ENCODE measurements at places on chromosomes 3 and 15. TPM values are rescaled to one million over a fixed set of nuclear protein-coding genes. Genes with fewer than 3 reads are reported as not detected.

The PCOLCE2 gene
- total RNA-seq = not detected

DNA sequence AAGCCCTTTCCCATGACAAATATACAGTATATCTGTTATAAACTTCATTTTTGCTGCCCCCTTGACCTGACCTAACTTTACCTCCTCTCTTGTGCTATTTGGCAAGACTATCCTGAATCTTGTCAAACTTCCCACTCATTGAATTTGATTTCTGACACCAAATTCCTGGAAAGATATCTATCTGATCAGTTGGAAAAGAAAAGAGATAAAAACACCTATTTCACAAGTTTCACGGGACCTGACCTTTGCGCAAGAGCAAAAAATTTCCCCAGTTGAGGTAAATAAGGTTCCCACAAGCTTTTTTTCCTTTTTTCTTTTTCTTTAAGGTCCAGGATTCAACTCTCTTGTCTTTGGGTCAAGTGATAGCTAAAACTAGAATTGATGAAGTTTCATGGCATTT, 189.2 kb upstream of the LPP start:
- peaks cover 2% of the 10 kb centered on the region for H3K4me1 ChIP-seq
- H3K27me3 ChIP-seq = peaks cover 41% of the 10 kb centered on the region
- DNase-seq = no peak
- no peak overlapping the region for H3K27ac ChIP-seq
- H3K36me3 ChIP-seq = no peaks in the 10 kb centered on the region

DNA sequence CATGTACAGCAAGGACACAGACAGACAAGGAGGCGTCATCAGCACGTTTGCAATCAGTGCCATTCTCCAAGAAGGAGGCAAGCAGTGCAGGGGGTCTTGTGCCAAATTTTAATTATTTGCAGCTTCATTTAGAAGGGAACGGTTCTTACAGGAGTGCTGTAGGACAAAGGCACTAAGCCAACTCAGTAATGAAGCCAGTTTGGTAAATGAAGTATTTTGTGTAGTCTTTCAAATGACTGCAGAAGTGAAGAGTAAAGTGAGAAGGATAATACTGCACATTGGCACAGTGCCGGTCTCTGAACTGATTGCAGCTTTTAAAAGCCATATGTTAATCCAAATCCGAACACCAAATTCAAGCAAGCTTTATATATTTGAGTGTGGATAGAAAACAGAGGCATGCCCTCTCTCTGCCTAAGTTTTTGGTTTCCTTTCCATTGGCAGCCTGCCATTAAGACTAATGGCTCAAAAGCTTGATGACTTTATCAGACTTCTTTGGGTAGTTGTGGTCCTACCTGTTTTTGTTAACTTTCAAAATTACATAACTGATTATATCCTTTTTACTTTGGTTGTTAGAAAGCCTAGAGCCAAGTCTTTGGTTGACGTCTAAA, 101.3 kb downstream of the SENP2 start:
- H3K4me3 ChIP-seq = no peak overlapping the region

- H3K27ac ChIP-seq = no peak overlapping the region
- no peaks in the 10 kb centered on the region for H3K27me3 ChIP-seq
- H3K4me3 ChIP-seq = no peak overlapping the region
- no peak for DNase-seq
These were observed 208.7 kb upstream of the ROBO1 start for GRCh38 chr3:79976466-79976865.

DNA sequence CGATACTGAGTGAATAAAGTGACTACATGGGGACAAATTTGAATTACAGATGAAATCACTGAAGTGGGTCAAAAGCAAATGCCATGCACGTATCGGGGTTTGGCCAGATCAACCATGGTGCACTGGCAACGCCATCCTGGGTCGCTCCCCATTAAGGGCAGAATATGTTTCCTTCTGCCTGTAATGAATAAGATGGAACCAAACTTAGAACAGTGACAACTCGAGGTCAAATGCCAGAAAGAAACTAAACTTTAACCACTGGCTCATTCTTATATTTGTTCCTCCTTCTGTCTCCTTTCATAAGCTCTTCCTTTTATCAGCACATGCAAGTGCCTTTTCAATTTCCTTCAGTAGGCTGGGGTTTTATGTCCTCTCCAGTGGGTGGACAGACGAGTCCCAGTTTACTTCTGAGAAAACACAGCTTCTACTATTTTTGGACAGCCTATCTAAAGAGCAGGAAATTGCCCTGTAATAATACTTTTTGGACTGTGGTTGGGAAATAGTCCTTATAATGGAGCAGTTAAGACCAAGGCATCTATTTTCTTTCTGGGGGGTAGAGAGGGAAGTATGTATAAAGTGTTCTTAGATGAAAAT, 61.4 kb downstream of the WHAMM start:
- H3K27ac ChIP-seq = no peak overlapping the region
- H3K27me3 ChIP-seq = peaks cover 2% of the 10 kb centered on the region
- H3K4me1 ChIP-seq = no peaks in the 10 kb centered on the region
- no peak for DNase-seq
- H3K4me3 ChIP-seq = no peak overlapping the region

- no peak overlapping the region for H3K4me3 ChIP-seq
- DNase-seq = no peak
- H3K27me3 ChIP-seq = peaks cover 6% of the 10 kb centered on the region
- H3K36me3 ChIP-seq = peaks cover 32% of the 10 kb centered on the region
- H3K4me1 ChIP-seq = peaks cover 2% of the 10 kb centered on the region
These were observed 33.1 kb downstream of the QTRT2 start for GRCh38 chr3:114089675-114090074.

DNA sequence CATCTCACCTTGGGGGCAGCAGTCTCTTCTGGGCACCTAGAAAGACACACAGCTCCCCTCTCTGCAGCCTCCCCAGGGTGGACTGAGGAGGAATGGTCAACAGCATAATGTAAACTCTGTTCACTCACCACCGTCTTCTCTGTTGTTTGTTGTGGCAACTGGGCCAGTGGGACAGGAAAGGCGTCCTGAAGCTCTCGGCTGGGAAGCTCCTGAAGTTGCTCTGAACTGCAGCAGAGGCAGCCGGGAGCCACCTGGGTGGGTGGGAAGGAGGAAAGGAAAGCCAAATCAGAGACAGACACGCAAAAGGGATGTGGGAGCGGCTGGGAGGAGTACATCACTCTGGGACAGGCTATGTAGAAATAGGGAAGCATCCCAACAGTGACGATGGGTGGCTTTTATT, 52.7 kb downstream of the MYLK start:
- peaks cover 6% of the 10 kb centered on the region for H3K27me3 ChIP-seq
- no peak overlapping the region for H3K4me3 ChIP-seq
- H3K4me1 ChIP-seq = no peaks in the 10 kb centered on the region
- no peak overlapping the region for H3K27ac ChIP-seq

GRCh38 chr15:70340494-70340870, 242.8 kb upstream of the TLE3 start:
- H3K27ac ChIP-seq = no peak overlapping the region
- H3K36me3 ChIP-seq = peaks cover 2% of the 10 kb centered on the region
- H3K4me3 ChIP-seq = no peak overlapping the region
- no peaks in the 10 kb centered on the region for H3K4me1 ChIP-seq
- no peak for DNase-seq

- H3K4me3 ChIP-seq = no peak overlapping the region
- H3K27me3 ChIP-seq = peaks cover 21% of the 10 kb centered on the region
- DNase-seq = peak; percentile 7
- H3K27ac ChIP-seq = no peak overlapping the region
- H3K36me3 ChIP-seq = no peaks in the 10 kb centered on the region
These were observed 79.2 kb upstream of the ABHD17C start for GRCh38 chr15:80615783-80616391.

The CGNL1 gene
- total RNA-seq = not detected

DNA sequence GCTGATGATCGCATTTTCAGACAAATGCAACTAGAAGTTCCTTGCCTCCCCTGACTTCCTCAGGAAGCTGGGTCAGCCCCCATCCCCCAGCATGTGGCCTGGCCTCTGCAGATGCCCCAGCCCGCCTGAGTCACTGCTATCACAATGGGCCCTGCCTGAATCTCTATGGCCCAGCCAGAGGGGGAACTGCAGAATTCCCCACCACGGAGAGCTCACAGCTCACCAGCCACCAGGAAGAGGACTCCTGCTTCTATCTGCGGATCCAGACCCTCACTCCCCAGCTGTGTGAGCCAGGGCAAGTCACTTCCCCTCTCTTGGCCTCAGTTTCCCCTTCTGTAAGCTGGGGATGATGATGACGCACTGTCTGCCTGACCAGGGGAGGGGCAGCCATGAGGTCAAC, 6.9 kb downstream of the PLXND1 start:
- peaks cover 78% of the 10 kb centered on the region for H3K27me3 ChIP-seq
- H3K36me3 ChIP-seq = no peaks in the 10 kb centered on the region

DNA sequence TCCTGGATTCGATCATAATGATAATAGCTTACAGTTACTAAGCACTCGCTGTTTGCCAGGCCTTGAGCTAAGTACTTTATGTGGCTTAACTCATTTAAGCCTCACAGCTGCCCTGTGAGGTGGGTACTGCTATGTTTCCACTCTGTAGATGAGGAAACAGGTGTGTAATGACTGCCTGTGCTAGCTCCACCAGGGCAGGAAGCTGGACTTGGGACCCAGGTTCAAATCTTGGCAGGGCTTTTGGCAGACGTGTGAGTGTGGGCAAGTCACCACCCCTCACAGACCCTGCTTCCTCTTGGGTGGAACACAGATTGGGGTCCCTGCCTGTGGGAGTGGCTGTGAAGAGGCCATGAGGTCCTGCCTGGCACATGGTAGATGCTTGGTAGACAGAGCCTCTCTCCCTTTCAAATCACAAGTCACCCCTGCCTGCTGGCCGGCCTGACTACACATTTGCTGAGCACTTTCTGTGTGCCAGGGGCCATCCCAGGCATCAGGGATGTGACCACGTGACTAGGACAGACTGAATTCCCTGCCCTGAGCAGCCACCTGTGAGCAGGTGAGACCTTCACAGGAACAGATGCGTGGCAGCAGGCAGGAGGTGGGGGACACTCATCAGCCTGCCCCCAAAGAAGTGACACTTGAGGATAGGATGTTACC, 3.7 kb downstream of the EFCC1 start:
- H3K27ac ChIP-seq = peak overlapping the region; percentile 65
- no peak for DNase-seq
- peaks cover 39% of the 10 kb centered on the region for H3K27me3 ChIP-seq
- no peak overlapping the region for H3K4me3 ChIP-seq

GRCh38 chr15:64667736-64668161, 107.6 kb downstream of the RBPMS2 start:
- peaks cover 3% of the 10 kb centered on the region for H3K36me3 ChIP-seq
- H3K27me3 ChIP-seq = no peaks in the 10 kb centered on the region
- no peak overlapping the region for H3K27ac ChIP-seq
- H3K4me3 ChIP-seq = no peak overlapping the region
- H3K4me1 ChIP-seq = no peaks in the 10 kb centered on the region

Data from activated CD8-positive, alpha-beta memory T cell treated with anti-CD3 and anti-CD28 coated beads, Interleukin-2, amount 10 ng/mL, durations not matched to agents 7 days and 5 days (primary cell).